ENCODE measurements at places on chromosomes 11 and 22.

GRCh38 chr22:24189249-24190158 lies 8.2 kb downstream of the SUSD2 start:
- no peak for DNase-seq

DNA sequence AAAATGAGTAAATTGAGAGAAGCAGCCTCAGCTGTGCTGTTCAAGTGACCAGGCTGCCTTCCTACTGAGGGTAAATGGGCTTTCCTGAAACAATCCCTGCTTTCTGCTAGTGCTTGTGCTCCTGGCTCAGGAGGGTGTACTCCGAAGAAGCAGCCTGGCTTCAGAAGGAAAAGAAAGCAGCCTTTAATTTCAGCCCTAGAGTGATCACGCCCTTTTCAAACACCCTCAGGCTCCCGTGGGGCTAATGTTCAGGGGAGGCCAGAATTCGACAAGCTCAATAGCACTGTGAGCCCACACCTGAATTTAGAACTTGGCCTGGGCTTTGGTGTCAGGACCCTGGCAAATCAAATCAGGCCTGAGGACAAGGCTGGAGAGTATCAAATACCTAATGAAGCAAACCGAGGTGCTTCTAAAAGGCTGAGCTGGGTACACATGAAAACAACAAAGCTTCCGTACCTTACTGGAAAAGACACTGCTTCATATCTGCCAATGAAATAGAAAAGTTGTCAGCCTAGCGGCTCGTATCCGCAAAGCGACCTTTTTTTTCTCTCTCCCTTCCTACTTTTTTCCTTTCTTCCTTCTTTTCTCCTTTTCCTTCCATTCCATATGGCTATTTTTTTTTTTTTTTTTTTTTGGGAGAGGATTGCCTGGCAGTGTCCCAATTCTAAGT lies 387.8 kb downstream of the SOX6 start:
- no peak for DNase-seq

GRCh38 chr11:33701302-33702230 lies 940 bp upstream of the C11orf91 start:
- no peak for DNase-seq

DNA sequence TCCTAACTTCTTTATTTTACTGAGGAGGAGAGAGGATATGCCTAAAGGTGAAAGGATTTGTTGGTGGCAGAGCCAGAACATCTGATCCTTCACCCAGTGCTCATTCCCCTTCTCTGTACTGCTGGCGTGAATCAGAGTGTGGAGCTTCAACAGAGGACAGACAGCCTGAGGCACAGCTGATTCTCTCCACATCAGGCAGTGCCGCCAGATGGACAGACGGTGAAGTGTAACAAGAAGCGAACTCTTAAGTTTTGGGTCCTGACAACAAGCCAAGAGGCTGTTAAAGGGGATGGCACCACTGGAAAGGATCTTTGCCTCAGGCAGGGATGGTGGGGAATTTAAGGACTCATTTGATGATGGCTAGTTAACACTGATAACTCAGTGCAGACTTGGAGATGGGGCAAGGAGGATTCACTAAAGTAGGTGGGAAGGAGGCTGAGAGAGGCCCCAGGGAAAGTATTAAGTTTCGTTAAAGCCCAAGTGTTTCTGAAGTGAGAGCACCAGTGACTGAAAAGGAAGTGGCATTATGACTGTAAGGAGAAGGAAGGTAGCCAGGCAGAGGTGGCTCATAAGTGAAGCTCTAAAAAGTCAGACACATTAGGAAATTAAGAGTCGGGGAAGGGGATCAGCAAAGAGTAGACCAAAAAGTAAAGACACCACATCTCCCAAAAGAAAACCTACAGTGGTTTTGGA lies 81.3 kb downstream of the CLPB start:
- DNase-seq = no peak

DNA sequence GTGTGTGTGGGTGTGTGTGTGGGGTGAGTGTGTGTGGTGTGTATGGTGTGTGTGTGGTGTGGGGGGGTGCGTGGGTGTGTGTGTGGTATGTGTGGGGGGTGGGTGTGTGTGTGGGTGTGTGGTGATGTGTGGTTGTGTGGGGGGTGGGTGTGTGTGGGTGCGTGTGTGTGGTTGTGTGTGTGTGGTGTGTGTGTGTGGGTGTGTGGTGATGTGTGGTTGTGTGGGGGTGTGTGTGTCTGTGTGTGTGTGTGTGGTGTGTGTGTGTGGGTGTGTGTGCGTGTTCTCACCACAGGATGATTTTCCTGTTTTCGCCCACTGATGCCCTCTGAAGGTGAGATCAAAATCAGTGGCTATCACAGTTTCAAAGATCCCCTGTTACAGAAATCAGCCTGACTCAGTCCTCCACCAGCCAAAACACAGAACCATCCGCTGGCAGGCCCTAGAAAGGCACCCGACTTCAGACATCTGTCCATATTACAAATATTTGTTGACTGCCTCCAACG lies 24.7 kb downstream of the CPT1A start:
- DNase-seq = no peak

DNA sequence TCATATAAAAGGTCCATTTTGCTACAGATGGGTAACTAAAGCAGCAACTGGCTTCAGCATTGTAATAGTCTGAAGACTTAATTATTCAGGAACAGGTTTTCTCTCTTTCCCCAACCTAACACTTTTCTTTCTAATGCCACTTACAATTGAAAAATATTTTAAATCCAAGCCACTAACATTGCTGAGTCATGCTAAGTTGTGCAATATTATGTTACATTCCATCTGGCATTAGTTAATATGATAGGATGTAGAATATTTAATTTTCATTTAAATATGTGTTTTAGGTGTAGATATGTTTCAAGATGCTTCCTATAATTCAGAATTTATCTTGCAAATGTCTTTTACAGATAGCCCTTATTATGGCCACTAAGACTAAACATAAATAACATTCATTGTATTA lies 98.6 kb downstream of the KIF18A start:
- DNase-seq = no peak
